ENCODE measurements at places on chromosomes 12 and 14. TPM values are rescaled to one million over a fixed set of nuclear protein-coding genes. Genes with fewer than 3 reads are reported as not detected.

DNA sequence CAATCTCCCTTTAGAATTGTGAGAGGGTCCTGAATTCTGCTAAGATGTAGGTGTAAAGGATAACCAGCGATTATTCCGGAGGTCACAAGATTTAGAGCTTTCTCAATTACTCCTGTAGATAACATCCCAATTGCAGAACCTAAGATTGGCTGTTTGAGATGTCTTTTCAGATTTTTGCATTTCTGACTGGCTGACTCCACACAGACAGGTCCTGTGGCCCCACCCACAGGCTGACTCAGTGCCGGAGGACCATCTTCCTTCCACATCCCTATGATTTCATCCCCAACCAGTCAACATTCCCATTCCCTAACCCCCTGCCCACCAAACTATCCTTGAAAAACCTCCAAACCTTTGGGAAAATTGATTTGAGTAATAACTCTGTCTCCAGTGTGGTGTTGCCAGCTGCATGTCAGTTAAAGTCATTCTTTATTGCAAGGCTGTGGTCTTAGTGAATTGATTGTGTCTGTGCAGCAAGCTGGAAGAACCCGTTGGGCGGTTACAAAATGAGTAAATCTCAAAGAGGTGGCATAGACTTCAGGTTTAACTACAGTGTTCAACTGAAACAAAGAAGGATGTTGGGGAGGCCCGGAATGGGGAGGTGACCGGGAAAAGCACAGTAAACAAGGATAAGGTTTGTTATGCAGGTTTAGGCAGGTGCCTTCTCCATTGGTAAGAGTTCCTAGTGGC is 10.6 kb downstream of the FNTB start:
- DNase-seq, result no peak

DNA sequence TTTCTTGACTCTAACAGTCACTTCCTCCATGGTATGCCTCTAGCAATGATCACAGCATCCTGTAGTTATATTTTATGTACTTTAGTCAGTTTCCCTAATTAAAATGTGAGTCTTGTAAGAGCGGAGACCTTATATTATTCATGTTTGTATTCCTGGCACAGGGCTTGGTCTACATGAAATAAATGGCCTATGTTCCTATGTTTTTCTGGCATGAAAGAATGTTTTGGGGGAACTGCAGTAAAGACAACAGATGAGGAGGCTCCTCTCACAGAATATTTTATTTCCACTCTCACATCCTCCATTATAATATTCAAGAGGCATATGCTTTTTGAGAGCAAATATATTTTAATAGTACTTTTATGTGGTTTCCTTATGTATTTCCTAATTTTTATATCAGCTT is 429.8 kb upstream of the PDE3A start:
- no peak for DNase-seq

- no peak for DNase-seq
Measured at GRCh38 chr12:96711364-96711763, 195.7 kb upstream of the NEDD1 start.

CPNE6 gene
- not detected for polyA plus RNA-seq

DNA sequence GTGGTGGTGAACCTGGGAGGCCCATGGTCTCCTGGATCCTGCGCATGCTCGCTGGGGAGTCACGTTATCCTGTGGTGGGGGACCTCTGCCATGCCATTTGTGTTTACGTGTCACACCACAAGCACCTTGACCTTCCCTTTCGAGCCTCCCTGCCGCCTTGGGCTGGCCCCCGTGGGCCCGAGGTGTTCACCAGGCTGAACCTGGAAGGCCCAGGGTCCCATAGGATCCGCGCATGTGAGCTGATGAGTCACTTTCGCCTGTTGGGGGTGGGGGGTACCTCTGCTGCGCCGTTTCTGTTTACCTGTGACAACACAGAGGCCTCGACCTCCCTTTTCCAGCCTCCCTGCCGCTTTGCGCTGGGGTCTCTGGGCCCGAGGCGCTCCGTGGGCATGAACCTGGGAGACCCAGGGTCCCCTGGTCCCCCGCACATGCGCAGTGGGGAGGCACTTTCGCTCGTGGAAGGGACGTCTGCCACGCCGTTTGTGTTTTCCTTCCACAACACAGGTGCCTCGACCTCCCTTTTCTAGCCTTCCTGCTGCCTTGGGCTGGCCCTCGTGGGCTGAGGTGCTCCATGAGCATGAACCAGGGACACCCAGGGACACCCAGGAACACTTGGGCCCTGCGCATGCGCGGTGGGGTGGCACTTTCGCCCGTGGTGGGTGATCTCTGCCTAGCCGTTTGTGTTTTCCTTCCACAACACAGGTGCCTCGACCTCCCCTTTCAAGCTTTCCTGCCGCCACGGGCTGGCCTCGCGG is 334.1 kb downstream of the ALG10 start:
- no peak for DNase-seq

- peak; percentile 99 for DNase-seq
Measured at GRCh38 chr12:121839106-121839992, 19.3 kb downstream of the HPD start.

DNA sequence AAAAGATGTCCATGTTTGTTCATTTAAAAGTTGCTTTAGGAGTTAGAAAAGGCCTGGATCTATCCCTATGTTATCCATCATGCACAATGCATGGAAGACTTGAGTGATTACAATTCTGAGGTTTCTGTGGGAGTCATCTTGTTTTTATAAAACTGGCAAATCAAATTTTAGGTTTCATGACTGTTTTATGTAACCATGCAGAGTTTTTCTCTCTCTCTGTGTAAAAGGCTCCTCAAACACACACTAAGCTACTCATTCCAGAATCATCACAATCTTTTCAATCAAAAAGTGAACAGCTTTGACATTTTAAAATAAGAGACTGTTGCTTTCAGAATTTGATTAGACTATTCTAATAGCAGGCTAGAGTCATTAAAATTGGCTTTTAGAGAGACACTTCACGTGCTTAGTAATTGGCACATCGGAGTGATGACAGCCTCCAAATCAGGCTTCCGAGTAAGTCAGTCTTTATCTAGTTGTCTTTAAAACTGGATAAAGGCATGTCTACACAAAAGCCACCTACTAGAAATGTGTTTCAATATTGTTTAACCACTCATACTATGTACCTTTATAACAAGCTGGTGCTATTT is 31.9 kb downstream of the PRICKLE1 start:
- DNase-seq, result no peak

PDE3A gene
- polyA plus RNA-seq, result not detected

DNA sequence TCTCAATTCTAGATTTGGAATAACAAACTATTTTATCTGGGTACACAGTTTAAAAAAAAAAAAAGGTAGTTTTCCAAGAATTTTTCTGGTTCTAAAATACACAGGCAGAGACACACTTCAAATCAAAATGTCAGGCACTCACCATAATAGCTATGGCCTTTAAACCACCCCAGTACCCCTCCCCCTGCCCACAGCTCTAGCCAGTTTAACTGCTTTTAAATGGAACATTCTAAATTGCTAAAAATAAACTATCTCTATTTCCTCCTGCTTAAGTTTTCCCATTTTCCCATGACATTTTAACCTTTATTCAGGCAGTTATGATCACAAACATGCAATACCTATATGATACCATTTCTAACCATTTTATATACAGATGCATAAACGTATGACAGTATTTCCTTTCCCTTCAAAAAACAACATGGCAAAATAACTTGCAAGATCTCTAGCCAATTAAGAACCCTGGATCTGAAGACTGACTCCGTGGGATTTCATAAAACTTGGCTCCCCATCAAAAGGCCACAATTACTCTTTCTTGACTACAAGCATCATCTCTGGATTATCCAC is 46.3 kb downstream of the PPP2R5E start:
- no peak for DNase-seq

GRCh38 chr12:102511575-102511974 is 31.2 kb upstream of the IGF1 start:
- no peak for DNase-seq

- no peak for DNase-seq
Measured at GRCh38 chr12:114884575-114884974, 200.6 kb upstream of the TBX3 start.

CLEC6A gene
- polyA plus RNA-seq, result not detected

- no peak for DNase-seq
Measured at GRCh38 chr12:124088217-124088907, 115.3 kb downstream of the ZNF664 start.

DNA sequence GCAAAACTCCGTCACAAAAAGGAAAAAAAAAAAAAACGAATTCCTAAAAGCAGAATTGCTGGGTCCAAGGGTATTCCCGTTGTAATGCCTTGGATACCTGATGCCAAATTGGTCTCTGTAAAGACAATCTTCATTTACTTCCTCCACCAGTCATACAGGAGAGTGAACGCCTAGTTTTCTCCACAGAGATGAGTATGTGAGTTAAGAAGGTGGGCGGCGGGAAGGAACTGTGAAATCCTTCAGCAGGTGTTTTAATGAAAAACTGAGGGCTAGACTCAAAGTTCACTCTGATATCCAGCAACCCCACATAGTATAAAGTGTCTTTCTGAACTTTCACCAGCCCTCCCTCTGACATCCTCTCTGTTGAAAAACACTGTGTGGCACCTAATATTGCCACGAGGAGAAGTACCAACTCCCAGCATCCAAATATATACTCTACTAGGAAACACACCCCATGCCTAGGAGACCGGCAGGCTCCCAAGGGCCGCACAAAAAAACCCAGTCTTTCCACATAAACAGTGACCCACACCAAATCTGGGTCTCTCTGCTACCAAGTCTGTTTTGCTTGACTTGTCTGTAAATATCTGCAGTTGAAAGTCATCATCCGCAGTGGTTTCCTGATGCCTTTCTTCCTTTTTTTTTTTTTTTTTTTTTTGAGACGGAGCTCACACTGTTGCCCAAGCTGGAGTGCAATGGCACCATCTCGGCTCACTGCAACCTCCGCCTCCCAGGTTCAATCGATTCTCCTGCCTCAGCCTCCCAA is 30.3 kb upstream of the FOXN3 start:
- no peak for DNase-seq

OVCH1 gene
- polyA plus RNA-seq, result not detected

- DNase-seq, result no peak
Measured at GRCh38 chr14:34051966-34052657, 101.2 kb upstream of the EGLN3 start.

DNA sequence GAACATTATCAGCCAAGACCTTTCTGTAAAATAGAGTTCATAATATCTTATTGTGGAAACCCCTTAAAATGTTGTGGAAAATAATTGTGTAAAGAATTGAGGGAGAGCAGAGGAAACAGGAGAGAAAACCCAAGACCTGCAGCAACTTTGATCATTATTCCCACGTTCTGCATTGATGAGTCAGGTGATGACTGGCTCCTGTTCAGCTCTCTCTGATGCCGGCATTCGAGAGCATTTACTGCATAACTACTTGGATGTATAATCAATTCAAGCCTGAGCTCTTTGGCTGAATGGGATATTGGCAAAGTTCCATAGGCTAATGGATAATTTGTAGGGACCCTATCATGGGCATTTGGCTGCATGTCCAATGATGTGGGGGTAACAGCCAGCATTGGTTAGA is 176.3 kb upstream of the ARID2 start:
- no peak for DNase-seq

- DNase-seq, result no peak
Measured at GRCh38 chr12:67662910-67663538, 14.5 kb downstream of the DYRK2 start.

GRCh38 chr12:100123316-100124095 is 19.2 kb downstream of the BLTP3B start:
- no peak for DNase-seq

GRCh38 chr14:58280954-58281787 is 17.2 kb upstream of the ARID4A start:
- DNase-seq, result peak; percentile 40

CPM gene
- polyA plus RNA-seq, result 6.1 TPM

- no peak for DNase-seq
Measured at GRCh38 chr12:120833849-120834248, 70.3 kb downstream of the SPPL3 start.

EFS gene
- not detected for polyA plus RNA-seq

DNA sequence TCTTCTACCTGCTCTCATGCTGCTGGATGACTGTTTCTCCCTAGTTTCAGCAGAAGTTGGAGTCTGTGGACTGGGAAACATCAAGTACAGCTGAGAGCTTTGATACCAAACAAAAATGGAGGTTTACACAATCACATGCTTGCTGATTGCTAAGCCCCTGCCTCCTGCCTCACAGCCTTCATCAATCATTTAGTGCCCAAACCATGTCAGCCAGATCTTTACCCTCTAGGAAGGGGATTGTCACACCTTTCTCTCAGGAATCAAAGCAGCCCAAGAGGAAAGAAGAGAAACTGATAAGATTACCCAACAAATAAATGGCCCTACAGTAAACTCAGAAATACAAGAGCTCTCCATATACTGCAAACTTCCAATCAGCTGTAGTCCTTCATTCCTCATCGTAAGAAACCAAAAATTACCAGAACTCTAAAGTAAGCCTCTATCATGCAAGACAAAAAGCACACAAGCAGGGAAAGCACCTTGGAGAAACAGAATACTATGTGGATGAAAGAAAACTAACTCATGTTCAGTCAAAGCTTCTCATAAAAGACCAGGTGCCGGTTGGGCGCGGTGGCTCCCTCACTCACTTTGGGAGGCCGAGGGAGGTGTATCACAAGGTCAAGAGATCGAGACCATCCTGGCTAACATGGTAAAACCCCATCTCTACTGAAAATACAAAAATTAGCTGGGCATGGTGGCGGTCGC is 63.6 kb upstream of the RESF1 start:
- no peak for DNase-seq

GRCh38 chr12:65308006-65308405 is 29.5 kb downstream of the MSRB3 start:
- DNase-seq, result no peak

DNA sequence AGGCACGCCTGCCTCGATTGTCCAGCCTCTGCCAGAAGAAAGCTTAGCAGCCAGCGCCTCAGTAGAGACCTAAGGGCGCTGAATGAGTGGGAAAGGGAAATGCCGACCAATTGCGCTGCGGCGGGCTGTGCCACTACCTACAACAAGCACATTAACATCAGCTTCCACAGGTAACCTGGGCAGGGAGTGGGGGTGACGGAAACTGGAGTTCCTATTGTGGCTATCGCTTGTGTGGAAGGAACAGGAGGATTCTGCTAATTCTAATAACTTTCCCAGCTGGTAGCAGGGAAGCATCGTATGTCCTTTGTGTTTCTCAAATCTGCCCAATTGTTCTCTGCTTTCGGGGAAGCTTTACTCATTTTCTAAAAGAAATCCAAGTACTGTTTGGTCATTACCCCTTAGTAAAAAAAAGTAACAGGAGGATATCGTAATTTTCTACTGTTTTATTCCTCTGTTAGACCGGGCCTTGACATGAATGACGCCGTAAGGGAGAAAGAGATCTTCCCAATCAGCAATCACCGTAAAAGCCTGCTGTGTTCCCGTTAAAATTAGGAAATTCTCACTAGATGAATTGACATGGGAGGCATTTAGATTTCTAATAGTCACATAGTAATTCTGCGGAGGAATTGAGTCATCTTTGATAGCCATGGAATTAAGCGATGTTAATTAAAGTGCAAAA is 449 bp downstream of the THAP2 start:
- no peak for DNase-seq

DNA sequence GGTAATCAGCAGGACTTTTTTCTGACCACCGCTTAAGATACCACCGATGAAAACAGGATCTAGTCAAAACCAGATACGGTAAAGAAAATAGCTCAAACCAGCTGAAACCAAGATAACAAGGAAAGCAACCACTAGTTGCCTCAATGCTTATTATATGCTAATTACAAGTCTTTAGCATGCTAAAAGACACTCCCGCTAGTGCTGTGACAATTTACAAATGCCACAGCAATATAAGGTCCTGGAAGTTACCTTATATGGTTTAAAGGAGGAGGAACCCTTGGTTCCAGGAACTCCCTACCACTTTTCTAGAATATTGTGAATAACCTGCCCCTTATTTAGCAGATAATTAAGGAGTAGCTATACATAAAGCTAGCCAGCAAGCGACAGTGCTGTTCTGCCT is 976.4 kb upstream of the SEL1L start:
- DNase-seq, result no peak

Data from naive B cell (primary cell).